ENCODE measurements at places on chromosomes 13 and 19.

- peak; percentile 24 for DNase-seq
These were observed 91.4 kb upstream of the CACNA1A start for GRCh38 chr19:13597640-13598039.

GRCh38 chr19:4343370-4344307 lies at the start of gene MPND:
TSS of gene MPND (plus strand) at chr19:4343562. CDS start at chr19:4343594, 32 bp downstream.
- peak; percentile 89 for DNase-seq

DNA sequence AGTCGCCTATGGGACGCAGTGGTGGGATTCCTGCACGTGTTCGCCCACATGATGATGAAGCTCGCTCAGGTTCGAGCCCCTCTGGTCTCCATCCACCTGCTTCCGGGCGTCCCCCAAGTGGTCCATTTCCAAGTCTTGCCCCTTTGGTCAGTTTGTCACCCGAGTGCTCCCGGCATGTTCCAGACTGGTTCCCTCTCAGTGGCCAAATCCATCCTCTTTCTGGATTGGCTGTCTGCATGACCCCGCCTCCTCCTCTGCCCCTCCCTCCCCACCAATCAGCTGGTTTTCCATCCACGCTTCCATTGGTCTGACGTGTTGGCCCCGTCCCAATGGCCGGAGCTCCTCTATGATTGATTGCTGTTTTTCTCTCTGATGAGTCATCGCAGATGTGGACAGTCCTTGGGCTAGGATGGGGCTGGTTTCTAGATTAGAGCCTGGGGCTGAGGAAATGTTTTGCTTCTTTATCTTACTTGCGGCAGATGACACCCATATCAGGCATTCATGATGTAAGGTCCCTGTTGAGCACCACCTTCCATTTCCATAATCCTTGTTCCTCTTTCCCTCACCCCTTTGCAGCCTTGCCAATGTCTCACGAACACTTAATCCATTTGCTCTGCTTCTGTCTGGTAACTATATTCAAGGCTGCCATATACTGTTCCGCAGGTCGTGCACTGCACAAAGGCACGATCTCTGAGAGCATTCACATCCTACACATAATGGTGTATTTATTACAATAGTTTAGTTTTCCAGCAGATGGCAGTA lies 73.8 kb downstream of the MAP4K1 start:
- no peak for DNase-seq

- DNase-seq = no peak
These were observed 1.5 kb upstream of the TBXA2R start for GRCh38 chr19:3608079-3608641.

DNA sequence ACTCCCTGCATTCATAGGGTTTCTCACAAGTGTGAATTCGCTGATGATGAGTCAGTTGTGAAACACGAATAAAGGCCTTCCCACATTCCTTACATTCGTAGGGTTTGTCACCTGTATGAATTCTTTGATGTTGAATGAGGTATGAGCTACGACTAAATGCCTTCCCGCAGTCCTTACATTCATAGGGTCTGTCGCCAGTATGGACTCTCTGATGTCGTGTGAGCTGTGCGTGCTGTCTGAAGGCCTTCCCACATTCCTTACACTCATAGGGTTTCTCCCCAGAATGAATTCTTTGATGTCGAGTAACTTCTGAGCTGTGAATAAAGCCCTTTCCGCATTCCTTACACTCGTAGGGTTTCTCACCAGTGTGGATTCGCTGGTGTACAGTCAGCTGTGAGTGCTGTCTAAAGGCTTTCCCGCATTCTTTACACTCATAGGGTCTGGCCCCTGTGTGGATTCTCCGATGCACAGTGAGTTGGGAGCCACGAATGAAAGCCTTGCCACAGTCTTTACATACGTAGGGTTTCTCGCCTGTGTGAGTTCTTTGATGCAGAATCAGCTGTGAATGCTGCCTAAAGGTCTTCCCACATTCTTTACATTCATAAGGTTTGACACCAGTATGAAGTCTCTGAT lies 30.5 kb upstream of the COX7A1 start:
- no peak for DNase-seq

- DNase-seq = no peak
These were observed 399.2 kb downstream of the MYO16 start for GRCh38 chr13:109028624-109029023.

DNA sequence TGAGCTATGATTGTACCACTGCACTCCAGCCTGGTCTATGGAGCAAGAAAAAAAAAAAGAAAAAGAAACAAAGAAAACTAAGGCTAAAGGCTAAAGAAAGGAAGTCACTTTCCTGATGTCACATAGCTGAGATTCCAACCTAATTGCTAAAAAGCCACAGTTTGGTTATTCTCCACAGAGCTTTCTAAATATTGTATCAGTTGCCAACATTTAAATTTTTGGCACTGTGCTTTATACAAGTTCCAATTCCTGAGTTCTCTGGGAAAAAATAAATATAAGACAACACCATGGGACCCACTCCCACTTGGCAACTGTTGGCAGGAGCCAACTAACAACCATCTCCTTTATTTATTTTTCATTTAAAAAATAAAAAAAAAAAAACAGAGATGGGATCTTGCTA lies 11.2 kb upstream of the LYPD3 start:
- DNase-seq = no peak

GRCh38 chr19:5141129-5141849 lies 172.4 kb downstream of the KDM4B start:
- DNase-seq = no peak

DNA sequence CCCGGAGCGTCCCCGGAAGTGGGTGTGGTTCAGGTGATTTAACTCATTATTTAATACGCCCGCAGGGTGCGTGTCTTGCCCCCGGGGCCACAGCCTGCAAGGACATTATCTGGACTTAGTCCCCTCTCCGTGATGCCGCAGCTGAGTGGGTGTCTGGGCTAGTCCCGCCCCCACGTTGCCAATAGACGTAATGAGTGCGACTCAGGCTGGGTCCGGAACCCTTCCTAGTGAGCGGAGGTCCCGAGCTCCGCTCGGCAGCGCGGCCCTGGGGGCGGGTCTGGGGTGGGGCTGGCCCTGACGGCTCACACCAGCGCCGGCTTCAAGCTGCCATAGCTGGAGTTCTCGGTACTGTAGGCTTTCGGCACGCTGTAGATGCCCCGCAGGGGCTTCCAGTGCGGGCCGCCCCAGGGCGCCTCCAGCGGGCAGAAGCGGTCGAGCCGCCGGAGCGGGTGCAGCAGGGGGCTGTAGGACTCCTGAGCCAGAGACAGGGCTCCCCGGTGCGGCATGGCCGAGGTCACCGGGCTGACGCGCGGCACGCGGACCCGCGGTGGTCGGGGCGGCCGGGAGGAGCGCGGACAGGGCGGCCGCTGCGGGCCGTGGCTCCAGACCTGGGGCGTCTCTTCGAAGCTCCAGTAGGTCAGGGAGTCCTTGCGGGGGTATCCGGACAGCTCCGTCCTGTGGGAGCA lies 918 bp upstream of the LHB start:
- peak; percentile 59 for DNase-seq

DNA sequence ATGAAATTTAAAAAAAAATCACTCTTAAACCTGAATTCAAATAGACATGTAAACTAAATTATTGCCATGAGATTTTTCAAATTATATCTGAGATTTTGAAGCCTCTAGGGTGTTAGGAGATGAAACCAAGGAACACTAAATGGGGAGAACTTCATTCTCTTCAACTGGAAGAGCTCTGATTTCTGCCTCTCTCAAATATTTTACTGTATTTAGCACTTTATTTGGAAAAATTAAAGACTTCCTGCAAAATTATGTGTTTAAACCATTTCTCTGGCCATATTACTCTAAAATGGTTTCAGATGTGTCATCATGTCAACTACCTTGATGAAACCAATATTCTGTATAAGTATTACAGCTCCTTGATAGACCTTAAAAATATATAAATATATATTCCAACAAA lies 1571.6 kb upstream of the PRR20A start:
- no peak for DNase-seq

DNA sequence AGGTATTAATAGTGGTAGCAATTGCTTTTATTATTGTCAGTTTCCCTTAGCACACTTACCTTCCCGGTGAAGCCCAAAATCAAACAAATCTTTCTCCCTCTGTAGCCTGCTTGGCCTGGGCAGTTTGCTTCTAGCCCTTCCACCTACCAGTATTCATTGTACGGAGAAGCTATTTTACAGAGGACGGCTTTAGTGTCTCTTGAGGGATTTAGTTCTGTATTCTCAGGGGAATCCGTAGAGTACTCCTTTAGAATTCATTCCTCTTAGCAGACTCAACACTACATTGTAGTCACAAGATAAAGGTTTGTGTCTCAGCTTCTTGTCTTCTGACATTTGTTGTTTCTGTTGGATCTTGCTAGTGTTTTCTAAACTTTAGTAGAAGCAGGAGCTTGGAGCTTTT lies 24.1 kb upstream of the WTIP start:
- no peak for DNase-seq

- DNase-seq = no peak
These were observed 223.6 kb downstream of the RGCC start for GRCh38 chr13:41680900-41681299.

GRCh38 chr13:44817131-44817671 lies 172.1 kb downstream of the NUFIP1 start:
- DNase-seq = no peak

- no peak for DNase-seq
These were observed 56.5 kb downstream of the F2RL3 start for GRCh38 chr19:16945364-16945714.

- DNase-seq = no peak
These were observed 36.2 kb upstream of the RBM26 start for GRCh38 chr13:79442221-79442620.

- no peak for DNase-seq
These were observed 57.1 kb upstream of the C13orf46 start for GRCh38 chr13:114030666-114031610.

DNA sequence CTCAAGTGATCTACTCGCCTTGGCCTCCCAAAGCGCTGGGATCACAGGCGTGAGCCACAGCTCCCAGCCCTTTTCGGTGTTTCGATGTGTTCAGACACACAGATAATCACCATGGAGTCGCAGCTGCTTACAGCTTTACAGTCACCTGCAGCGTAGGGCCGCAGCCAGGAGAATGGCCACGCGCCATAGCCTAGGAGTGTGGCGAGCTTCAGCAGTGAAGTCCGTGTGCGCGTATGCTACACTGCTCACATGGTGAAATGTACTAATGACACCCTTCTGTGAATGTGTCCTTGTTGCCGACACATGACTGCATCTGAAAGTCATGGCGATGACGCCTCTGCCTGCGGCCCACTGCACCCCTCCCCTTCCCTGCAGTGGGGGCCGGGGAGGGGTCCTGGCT lies 23.6 kb downstream of the AP3D1 start:
- no peak for DNase-seq

DNA sequence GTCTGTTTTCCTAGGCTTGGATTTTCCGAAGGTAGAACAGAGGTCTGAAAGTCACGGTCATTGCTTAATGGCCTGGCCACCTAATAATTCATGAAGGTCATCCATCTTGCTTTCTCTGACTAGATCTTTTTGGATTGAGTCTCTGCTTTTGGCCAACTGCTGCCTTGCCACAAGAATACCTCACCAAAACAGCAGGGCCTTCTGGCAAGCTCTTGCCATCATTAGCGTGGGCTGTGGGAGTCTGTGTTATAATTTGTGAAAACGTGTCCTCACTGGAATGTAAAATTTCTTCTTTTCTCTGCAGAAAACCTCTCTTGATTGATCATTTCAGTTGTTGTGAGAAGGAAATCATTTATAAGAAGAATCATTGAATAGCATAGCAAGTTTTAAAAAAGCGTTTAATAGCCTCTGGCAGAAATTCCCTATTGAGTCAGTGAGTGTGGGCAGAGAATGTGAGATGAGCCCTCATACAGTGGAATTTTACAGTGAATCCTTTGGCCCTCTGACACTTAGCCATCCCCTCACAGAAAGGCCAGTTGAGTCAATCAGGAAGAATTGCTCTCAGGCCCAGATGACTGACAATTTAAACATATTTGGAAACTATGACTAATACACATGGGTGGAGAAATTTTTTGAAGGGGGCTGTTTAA lies 43.2 kb upstream of the ERICH6B start:
- DNase-seq = no peak

DNA sequence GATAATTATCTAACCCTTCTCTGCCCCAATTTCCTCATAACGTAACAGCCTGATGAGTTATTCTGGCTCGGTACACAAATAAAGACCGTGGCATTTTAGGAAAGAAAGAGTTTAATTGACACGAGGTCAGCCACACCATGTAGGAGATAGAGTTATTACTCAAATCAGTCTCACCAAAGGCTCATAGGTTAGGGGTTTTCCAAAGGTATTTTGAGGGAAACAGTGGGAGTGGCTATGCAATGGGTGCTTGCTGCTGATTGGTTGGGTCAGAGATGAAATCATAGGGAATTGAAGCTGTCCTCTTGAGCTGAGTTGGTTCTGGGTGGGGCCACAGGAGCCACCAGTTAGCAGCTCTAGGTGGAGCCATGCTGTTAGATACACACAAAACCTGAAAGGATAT lies 137.5 kb downstream of the FREM2 start:
- no peak for DNase-seq

GRCh38 chr19:44846455-44847143 lies 502 bp downstream of the NECTIN2 start:
- no peak for DNase-seq

- no peak for DNase-seq
These were observed 143.4 kb downstream of the DLEU7 start for GRCh38 chr13:50699874-50700663.

DNA sequence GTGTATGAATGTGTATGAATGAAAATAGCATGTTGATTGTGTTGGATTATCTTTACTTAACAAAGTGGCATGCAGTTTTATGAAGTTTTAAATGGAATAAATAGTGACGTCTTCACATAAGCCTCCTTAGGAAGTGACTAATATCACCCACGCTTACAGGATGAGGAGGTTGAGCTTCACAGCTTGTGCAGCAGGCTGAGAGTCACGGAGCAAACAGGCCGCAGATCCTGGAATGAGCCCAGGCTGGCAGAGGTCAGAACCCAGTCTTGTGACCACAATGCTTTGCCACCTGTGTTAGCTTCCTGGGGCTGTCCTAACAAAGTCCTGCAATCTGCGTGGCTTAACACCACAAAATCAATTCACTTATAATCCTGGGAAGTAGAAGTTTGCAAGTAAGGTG lies 20.8 kb downstream of the LAIR2 start:
- DNase-seq = no peak

DNA sequence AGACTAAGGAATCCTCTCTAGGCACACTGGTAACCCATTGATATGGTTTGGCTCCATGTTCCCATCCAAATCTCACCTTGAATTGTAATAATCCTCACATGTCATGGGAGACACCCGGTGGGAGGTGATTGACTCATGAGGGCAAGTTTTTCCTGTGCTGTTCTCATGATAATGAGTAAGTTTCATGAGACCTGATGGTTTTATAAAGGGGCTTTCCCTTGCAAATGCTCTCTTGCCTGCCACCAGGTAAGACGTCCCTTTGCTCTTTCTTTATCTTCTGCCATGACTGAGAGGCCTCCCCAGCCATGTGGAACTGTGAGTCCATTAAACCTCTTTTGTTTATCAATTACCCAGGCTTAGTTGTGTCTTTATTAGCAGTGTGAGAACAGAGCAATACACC lies 81.4 kb upstream of the GPC6 start:
- no peak for DNase-seq

DNA sequence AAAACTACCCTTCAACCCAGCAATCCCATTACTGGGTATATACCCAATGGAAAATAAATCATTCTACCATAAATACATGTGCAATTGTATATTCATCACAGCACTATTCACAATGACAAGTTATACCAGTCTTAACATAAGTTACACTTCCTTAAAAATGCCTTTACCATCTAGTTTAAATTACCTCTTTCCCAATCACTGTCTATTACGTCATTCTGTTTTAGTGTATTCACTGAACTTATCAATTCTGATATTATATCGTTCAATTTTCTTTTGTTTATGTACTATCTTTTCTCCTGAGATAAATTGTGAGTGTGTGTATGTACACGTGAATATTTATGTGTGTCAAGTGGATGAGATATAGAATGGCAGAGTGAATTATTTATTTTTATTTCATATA lies 1416.8 kb downstream of the OLFM4 start:
- DNase-seq = no peak

GRCh38 chr19:6402837-6403608 lies 10.1 kb upstream of the GTF2F1 start:
- DNase-seq = no peak

Measured in effector CD4-positive, alpha-beta T cell (primary cell).